ENCODE measurements at places on chromosomes 6 and 20.

GRCh38 chr6:52664991-52665686 lies 5.8 kb upstream of the TMEM14A start:
- H3K27ac ChIP-seq = no peak overlapping the region
- peaks cover 5% of the 10 kb centered on the region for H3K4me1 ChIP-seq
- no peaks in the 10 kb centered on the region for H3K27me3 ChIP-seq
- no peaks in the 10 kb centered on the region for H3K36me3 ChIP-seq

GRCh38 chr6:168385037-168385759 lies 55.8 kb upstream of the SMOC2 start:
- no peak for DNase-seq
- no peak overlapping the region for H3K27ac ChIP-seq
- no peaks in the 10 kb centered on the region for H3K27me3 ChIP-seq
- no peaks in the 10 kb centered on the region for H3K36me3 ChIP-seq

DNA sequence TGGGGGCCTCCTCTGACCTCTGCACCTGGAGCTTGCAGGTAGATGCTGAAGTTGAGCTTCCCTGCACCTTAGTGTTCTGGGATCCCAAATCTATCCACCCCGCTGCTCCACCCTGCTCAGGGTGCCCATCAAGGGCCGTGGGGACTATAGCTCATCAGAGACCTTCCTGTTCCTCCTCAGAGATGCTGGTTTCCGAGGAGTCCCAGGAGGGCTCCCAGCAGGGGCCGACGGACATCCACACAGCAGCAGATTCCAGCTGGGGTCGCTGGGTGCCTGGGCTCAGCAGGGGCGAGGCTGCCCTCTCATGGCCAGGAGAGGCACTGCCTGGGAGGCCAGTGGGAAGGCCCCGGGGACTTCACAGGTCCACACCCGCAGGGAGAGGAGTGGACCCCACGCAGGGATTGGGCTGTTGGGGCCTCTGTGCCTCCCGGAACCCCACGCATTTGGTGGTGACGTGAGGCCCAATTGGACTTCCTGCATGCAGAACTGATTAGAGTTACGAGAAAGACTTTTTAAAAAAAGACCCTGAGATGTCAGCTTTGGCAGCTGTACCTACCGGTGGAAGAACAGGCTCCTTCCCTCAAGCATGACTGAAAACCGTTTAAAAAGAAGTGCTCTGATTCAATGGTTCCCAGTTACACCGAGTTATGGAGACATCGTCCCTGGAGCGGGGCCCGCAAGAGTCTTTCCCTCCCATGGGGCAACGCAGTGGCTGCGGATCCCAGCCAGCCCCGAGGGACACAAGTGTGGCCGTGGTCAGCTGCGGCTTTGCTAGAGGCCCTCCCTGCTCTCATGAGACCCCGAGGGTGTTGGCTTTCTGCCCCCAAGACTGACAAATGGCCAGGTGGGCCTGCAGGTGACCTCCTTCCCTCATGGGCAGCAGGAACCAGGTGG lies 25.3 kb upstream of the SLCO4A1 start:
- no peak overlapping the region for H3K27ac ChIP-seq
- no peaks in the 10 kb centered on the region for H3K36me3 ChIP-seq
- no peaks in the 10 kb centered on the region for H3K27me3 ChIP-seq
- H3K4me3 ChIP-seq = no peak overlapping the region
- peaks cover 16% of the 10 kb centered on the region for H3K4me1 ChIP-seq

DNA sequence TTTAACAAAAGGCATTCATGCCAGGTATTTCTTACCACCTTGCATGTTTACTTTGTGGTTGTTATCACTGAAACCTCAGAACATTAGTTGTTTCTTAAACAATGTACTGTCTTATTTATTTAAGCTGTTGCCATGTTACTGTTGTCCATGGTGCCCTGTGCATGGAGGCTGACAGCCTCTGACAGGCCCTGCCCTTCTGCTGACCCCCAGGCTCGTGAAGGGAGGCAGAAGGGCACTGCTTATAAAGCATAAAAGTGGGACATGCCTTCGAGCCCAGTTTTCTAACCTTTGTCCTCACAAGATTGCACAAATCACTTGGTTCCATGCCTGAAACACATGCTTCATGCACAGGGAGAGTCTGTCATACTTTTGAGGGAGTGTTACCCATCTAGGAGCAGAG lies 46.7 kb upstream of the CLIC5 start:
- H3K27me3 ChIP-seq = no peaks in the 10 kb centered on the region
- no peak overlapping the region for H3K27ac ChIP-seq
- H3K36me3 ChIP-seq = no peaks in the 10 kb centered on the region
- no peak for DNase-seq

Measured in naive thymus-derived CD4-positive, alpha-beta T cell (primary cell).